H9 (cell line): ENCODE measurements at places on chromosomes 5 and 9. TPM values are rescaled to one million over a fixed set of nuclear protein-coding genes. Genes with fewer than 3 reads are reported as not detected.

DNA sequence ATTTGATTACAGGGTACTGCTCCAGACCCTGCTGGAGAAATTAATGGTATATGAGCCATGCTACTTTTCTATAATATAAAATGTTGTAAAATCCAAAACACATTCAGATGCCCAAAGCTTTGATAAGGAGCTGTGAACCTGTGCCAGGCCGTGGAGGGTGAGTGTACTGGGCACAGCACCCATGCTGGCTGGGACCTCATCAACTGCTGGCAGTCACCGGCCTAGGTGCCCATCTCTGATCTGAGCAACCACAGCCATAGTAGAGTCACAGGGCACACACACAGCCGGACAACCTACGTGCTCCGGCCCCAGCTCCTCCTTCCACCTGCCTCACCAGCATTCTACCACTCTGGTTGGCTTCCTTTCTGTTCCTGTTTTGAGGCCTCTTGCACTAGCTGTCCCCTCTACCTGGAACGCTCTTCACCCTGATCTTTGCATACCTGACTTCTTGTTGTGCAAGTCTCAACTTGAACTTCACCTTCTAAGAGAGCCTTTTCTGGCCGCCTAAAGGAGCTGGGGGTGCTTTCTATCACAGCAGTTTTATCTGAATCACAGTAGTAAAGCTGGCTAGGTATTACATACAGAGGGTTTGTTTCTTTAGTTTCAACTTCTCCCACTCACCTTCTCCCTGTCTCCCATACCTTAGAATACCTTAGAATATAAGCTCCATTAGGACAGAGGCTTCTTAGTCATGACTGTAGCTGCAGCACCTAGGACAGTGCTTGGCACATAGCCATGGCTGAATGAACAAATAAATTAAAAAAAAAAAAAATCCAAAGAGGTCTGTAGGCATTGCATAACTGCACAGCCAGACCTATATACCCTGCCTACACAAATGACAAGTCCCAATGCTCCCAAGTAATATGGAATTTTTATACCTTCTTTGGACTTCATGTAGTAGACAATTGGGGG, 51.7 kb downstream of the MED27 start:
- H3K27me3 ChIP-seq: no peaks in the 10 kb centered on the region
- no peak for DNase-seq
- H3K4me1 ChIP-seq: peaks cover 8% of the 10 kb centered on the region; the same call in 1 of the 2 replicates
- H3K27ac ChIP-seq: no peak overlapping the region

GRCh38 chr9:25003686-25004085, 458.0 kb upstream of the IZUMO3 start:
- H3K36me3 ChIP-seq: no peaks in the 10 kb centered on the region; the same call in 1 of the 2 replicates
- no peak overlapping the region for H3K27ac ChIP-seq
- H3K27me3 ChIP-seq: no peaks in the 10 kb centered on the region
- H3K4me1 ChIP-seq: no peaks in the 10 kb centered on the region
- H3K4me3 ChIP-seq: no peak overlapping the region

DNA sequence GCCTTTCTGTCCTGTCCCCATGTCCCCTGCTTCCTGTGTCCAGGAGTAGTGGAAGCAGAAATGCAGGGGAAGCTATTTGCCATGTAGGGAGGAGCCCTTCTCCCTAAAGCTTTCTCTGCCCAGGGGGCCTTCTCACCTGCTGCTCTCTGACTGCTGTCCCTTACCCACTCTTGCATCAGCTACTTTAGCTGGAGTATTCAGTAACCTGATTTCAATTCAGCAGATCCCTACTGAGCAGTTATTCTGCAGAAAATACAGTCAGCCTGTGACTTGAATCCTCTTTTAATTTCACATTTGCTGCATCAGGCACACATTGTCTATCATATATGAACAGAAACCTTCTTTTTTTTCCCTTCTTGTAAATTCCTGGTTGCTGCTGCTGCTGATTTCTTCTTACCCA, 90.4 kb downstream of the MVB12B start:
- no peak for DNase-seq
- no peaks in the 10 kb centered on the region for H3K27me3 ChIP-seq
- H3K27ac ChIP-seq: no peak overlapping the region
- H3K4me3 ChIP-seq: no peak overlapping the region
- peaks cover 8% of the 10 kb centered on the region; the same call in 1 of the 2 replicates for H3K4me1 ChIP-seq

Gene C9orf153
- 0.17 TPM in 1 of 2 replicates, not detected in the other for total RNA-seq

Gene INSYN2B
- not detected in 2 replicates for total RNA-seq

- no peaks in the 10 kb centered on the region; the same call in 1 of the 2 replicates for H3K4me1 ChIP-seq
- peaks cover 31% of the 10 kb centered on the region for H3K36me3 ChIP-seq
- H3K27me3 ChIP-seq: no peaks in the 10 kb centered on the region
- H3K4me3 ChIP-seq: no peak overlapping the region
- no peak for DNase-seq
Measured at GRCh38 chr9:124347206-124347967, 67.9 kb downstream of the PSMB7 start.

Gene SEMA6A
- total RNA-seq: 335 and 354 TPM in 2 replicates

- no peaks in the 10 kb centered on the region for H3K36me3 ChIP-seq
- no peak overlapping the region for H3K4me3 ChIP-seq
- H3K4me1 ChIP-seq: no peaks in the 10 kb centered on the region
- H3K27me3 ChIP-seq: no peaks in the 10 kb centered on the region
- no peak overlapping the region for H3K27ac ChIP-seq
Measured at GRCh38 chr5:39711821-39712220, 287.0 kb upstream of the DAB2 start.

GRCh38 chr5:118891252-118891651, 97.1 kb downstream of the DTWD2 start:
- no peak overlapping the region for H3K4me3 ChIP-seq
- H3K27me3 ChIP-seq: no peaks in the 10 kb centered on the region
- no peak overlapping the region for H3K27ac ChIP-seq
- no peaks in the 10 kb centered on the region for H3K36me3 ChIP-seq
- H3K4me1 ChIP-seq: peaks cover 3% of the 10 kb centered on the region
- DNase-seq: no peak

Gene HMMR
- total RNA-seq: 36.2 and 37.9 TPM in 2 replicates

Gene DEPDC1B
- 49.0 and 51.4 TPM in 2 replicates for total RNA-seq

Gene ADAMTS12
- total RNA-seq: 5.2 and 6.2 TPM in 2 replicates

GRCh38 chr9:119934497-119934896, 565.3 kb upstream of the BRINP1 start:
- no peaks in the 10 kb centered on the region for H3K36me3 ChIP-seq
- H3K27me3 ChIP-seq: no peaks in the 10 kb centered on the region
- no peak for DNase-seq
- H3K4me1 ChIP-seq: peaks cover 7% of the 10 kb centered on the region; the same call in 1 of the 2 replicates
